ENCODE measurements at places on chromosomes 7 and 10.

GRCh38 chr7:157951300-157952049, 614.7 kb downstream of the DNAJB6 start:
- no peak for DNase-seq

- peak; percentile 81 for DNase-seq
Observed at GRCh38 chr10:127922675-127923366, 15.9 kb downstream of the PTPRE start.

DNA sequence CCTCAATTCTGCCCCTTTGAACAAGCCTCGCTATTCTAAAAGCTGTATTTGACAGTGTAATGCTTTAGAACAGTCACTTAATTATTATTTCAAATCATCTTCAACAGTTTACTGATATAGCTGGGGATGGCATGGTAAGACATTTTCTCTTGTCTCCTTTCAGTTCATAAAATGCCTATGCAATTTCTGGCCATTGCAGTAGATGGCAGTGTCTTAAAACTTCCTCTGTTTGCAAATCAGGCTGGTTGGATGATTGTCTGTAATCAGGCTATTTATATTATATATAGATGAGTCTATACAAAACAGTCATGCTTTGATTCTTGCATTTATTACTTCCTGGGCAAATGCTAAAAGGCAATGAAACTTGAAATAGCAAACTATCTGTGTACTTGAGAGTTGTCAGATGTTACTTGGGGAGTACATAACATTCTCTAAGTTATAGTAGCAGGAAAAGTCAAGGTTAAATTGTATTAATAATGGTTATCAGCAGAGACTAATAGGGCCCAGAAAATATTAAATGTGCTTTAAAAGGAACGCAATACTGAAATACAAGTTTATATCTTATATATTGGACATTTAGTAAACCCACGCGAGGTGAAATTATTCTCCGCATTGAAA, 55.5 kb upstream of the LHFPL3 start:
- DNase-seq, result no peak

GRCh38 chr7:29547421-29547820, 16.2 kb upstream of the PRR15 start:
- DNase-seq, result no peak

GRCh38 chr7:111920329-111920728, 285.9 kb downstream of the DOCK4 start:
- no peak for DNase-seq

DNA sequence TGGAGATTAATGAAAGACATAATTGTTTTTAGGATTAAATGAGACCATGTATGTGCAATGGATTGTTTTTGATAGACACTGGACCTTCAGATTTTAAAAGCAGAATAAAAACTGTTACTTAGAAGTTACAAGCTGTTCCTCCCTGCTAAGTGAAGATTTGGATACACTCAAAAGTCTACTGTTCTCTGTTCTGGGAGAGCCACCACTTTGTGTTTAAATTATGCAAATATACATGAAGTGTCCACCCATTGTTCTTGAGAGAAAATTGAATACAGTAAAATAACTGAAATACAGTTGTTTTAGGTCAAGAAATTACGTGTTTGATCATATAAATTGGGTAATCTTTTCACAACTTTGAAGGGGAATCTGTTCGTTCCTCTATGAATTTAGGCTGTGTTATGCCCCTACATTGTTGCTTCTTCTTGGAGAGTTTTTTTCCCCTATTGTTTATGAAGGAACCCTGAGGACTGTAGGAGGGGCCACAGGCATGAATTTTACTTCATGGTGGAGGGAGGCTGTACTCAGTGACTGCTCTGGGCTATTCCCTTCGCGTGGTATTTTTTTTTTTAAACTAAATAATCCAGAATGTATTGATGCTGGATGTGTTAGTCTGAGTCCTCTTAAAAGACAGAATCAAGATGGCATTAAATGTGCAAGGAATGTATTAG, 18.6 kb upstream of the VCL start:
- no peak for DNase-seq

- no peak for DNase-seq
Observed at GRCh38 chr10:20089879-20090278, 273.6 kb downstream of the PLXDC2 start.

DNA sequence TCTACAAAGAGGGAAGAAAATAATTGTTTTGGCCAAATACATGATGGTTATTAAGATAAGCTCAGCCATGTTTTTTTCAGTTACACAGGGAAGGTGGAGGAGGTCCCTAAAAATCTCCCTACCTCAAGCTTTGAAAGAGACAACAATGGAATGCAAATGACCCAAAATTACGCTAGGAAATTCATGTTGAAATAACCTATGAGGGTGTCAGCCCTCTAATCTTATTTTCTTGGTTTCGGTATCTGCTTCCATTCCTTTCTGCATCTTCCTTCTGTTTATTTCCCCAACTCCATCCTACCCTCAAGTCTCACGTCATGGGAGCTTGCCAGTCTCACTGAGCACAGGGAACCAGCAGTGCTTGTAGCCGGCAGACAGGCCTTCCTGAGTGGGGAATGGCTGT, 40.6 kb upstream of the SMNDC1 start:
- no peak for DNase-seq

- no peak for DNase-seq
Observed at GRCh38 chr10:10320956-10321355, 696.7 kb upstream of the CELF2 start.

- DNase-seq, result no peak
Observed at GRCh38 chr7:158239290-158239981, 348.2 kb downstream of the PTPRN2 start.

DNA sequence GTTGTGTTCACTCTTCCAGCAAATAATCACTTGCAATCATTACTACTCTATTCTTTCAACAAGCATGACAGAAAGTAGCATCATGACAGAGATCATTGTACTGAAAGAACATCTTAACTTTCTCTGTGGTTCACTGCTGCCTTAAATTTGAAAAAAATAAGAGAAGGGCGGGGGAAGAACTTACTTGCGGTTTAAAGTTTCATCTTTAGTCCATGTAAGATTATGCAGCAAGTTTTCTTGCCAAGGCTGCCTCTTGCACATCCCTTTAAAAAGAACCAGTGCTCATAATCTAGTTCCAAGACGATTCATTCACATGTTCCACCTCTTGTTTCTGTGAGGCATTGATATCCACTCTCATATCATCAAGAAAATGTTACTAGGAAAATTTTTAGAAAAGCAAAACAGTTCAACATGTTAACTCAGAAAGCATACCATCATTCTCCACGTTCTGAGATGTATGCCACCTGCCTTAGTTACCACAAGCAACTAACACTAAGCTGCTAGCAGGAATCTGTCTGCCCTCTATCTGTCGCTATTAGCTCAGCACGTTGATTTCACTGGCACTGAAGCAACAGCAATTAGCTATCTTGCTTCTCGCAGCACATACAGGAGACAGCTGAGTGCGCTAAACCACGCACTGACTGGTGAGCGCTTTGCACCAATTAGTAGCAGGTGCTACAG, at the start of gene PCDH15:
PCDH15 (minus strand) TSS at position 491 of the 681 bp plus-strand sequence. CDS start 136,969 bp downstream, outside the sequence.
- DNase-seq, result no peak

GRCh38 chr7:127959770-127960169, 71.5 kb downstream of the LRRC4 start:
- no peak for DNase-seq

DNA sequence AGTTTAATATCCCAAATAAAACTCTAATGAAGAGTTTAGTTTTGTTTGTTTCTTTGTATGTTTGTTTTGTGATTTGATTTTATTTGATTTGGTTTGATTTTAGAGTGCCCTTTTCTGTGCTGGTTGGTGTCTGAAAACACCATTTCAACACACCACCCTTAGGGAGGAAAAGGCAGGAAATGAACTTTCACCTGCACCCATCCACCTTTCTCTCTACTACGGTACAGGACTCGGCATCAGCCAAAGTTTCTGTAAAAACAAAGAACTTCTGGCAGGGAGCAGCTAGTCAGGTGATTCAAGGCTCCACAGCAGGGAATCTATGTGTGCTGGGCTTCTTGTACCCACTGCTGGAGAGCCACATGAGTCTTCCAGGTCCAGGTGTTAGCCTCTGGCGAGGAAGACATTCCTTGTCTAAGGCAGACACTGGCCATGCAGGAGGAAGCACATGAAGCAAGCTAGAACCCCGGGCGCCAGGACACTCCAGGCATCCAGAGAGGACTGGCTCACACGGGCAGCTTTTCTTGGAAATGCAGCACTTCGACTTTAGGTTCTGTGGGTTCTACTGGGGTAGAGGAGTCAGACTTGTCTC, 22.1 kb upstream of the STK17A start:
- DNase-seq, result no peak

GRCh38 chr7:23912065-23912464, 202.0 kb downstream of the STK31 start:
- no peak for DNase-seq

DNA sequence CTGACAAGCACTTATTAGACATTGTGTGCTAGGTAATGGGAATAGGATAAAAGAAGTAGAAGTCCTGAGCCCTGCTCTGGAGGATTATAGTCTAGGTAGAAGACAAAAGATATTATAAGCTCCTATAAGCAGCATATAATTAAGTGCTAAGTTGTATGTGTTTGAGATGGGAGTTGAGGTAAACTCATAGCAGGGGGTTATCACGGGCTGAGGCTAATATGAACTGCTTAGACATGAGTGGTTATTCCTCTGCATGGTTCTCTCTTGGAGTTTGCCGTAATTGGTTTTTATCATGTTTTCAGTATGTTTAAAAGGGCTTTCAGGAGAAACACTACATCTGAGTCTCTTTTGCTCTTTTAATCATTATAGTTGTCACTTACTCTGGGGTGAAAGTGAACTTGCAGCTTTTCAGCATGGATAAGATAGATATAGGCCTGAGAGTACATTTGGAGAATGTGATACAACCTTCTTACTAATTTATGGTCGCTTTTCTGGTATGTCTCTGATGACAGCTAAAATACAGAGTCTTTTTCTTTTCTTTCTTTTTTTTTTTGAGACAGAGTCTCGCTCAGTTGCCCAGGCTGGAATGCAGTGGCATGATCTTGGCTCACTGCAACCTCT, 39.0 kb downstream of the SMNDC1 start:
- no peak for DNase-seq

GRCh38 chr10:55410415-55410885, 609.4 kb upstream of the PCDH15 start:
- no peak for DNase-seq

DNA sequence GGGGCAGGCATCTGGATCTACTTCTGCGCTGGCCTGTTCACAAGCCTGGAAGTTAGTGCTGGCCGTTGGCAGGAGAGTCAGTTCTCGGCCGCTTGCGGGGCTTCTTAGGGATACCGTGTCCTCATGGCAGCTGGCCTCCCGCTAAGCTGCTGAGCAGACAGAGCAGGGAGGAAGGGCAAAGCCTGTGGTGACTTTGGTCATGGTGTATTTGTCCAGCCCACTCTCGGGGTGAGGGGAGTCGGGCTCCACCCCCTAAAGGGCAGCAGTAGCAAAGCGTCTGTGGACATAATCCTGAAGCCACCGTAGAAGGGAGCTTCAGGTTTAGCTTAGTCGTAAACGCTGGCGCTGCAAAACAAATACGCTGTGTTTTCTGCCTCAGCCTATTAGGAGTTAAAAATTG, 12.2 kb downstream of the UBE3C start:
- peak; percentile 38 for DNase-seq

- DNase-seq, result peak; percentile 44
Observed at GRCh38 chr7:106618480-106618879, 42.5 kb downstream of the CCDC71L start.

DNA sequence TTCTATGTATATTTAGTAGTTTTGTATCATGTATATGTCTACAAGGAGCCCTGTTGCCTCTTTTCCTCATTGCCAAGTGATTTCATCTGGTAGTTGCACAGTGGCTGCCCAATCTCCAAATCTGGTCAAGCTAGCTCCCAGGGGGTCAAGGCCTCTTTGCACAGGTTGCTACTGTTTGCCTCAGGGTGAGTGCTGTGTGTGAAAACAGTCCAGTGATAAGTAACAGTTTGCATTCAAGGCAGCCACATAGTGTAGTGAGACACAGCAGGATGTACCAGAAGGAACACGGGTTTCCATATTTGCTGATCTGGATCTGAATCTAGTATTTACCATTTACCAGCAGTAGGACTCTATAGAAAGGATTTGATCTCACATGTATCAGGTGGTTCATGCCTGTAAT, 13.3 kb upstream of the EPC1 start:
- DNase-seq, result no peak

GRCh38 chr7:41702635-41703371, at the start of gene INHBA:
Gene INHBA, minus strand, starts transcription at chr7:41703090. Its CDS starts 2,716 bp downstream, at chr7:41700374.
- DNase-seq, result no peak

DNA sequence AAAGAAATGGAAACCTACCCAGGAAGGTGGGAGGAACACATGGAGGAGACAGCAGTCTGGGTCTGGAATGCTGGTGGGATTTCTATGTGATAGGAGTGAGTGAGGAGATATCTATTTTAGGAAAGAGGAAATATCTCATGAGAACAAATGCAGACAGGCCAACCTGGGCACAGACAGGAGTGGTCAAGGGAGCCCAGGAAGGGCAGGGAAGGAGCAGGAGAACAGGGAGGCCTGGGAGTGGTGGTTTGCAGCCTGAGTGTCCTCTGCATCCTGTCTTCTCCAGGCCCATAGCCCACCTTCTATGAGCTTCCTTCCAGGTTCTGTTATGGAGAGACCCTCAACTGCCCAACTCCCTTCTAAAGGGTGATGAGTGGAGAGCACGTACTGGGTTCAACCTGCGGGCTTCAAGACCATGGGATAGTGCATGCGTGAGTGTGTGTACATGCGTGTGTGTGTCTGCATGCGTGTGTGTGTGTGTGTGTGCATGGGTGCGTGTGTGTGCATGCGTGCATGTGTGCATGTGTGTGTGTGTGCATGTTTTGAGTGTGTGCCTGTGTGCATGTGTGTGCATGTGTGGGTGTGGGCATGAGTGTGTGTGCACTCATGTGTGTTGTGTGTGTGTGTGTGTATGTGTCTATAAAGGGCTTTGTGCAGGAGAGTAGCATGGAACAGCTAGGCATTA, 200.1 kb downstream of the CXCL12 start:
- DNase-seq, result no peak

DNA sequence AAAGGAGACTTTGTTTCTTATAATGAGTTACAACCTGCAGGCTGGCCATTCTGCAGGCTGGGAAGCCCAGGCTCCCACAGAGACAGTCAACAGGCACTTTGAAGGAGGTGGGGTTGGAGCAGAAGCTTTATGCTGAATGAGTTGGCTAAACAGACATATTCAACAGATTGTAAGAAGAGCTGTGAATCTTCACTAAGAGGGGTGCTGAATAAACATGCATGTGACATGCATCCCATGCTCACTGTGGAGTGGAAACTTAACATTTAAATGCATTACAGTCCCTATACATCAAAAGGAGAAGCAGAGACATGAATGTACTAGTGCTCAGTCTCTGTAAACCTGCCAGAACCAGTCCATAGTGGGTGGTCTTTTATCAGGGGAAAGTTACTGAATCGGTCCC, 1.4 kb upstream of the CFAP69 start:
- DNase-seq, result no peak

Data from GM04504 (cell line).